Lung microvascular endothelial cell (primary cell): ENCODE measurements at places on chromosomes 16 and 17. TPM values are rescaled to one million over a fixed set of nuclear protein-coding genes. Genes with fewer than 3 reads are reported as not detected.

Gene HS3ST4
- not detected in 2 replicates for total RNA-seq

Gene COPZ2
- total RNA-seq = 4.6 and 7.0 TPM in 2 replicates

Gene LDHD
- total RNA-seq = 0.22 and 0.60 TPM in 2 replicates

Gene RBFOX1
- total RNA-seq = not detected in 2 replicates

Gene CD300A
- total RNA-seq = not detected in 2 replicates

Gene RGS9
- 0.60 and 0.65 TPM in 2 replicates for total RNA-seq

Gene ZNF19
- total RNA-seq = 1.2 and 1.5 TPM in 2 replicates

Gene SSTR5
- total RNA-seq = 0.20 and 0.22 TPM in 2 replicates

Gene EFCAB13
- total RNA-seq = 2.4 and 6.2 TPM in 2 replicates

Gene EPOP
- total RNA-seq = 0.40 and 0.87 TPM in 2 replicates

Gene SRCIN1
- under 0.01 TPM in 2 replicates for total RNA-seq

Gene RAB26
- 0.20 and 0.65 TPM in 2 replicates for total RNA-seq
